ENCODE measurements at places on chromosomes 6 and 20.

GRCh38 chr6:142356201-142356883, 54.5 kb downstream of the ADGRG6 start:
- no peak for DNase-seq

- DNase-seq = no peak
These were observed 736.6 kb downstream of the DHX35 start for GRCh38 chr20:39698752-39699151.

GRCh38 chr20:58194175-58194791, 34.2 kb downstream of the ANKRD60 start:
- DNase-seq = no peak

GRCh38 chr6:135025775-135026174, 28.8 kb downstream of the HBS1L start:
- DNase-seq = no peak

DNA sequence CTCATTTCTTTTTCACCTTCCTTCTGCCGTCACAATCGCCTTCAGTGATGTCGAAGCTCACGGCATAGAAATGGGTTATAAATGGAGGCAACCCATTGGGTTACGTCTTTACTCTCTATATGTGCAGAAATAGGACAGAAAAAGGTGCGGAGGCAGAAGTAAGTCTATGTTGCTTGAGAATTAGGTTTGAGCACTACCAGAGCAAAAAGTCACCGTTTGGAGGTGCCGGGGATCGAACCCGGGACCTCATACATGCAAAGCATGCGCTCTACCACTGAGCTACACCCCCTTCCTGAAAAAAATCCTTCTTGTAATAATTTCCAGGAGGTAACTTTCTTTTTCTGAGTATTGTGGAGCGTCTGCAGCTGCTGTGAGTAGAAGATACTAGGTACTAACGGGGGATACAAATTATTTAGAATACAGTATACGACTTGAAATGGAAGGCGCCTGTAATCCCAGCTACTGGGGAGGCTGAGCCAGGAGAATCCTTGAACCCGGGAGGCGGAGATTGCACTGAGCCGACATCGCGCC, 134.2 kb downstream of the TRIM27 start:
- DNase-seq = no peak

GRCh38 chr6:129651291-129651691, 58.7 kb downstream of the ARHGAP18 start:
- DNase-seq = no peak

- DNase-seq = no peak
These were observed 40.0 kb downstream of the EFCAB8 start for GRCh38 chr20:32898729-32899128.

- no peak for DNase-seq
These were observed 62.9 kb downstream of the WDR27 start for GRCh38 chr6:169638915-169639314.

DNA sequence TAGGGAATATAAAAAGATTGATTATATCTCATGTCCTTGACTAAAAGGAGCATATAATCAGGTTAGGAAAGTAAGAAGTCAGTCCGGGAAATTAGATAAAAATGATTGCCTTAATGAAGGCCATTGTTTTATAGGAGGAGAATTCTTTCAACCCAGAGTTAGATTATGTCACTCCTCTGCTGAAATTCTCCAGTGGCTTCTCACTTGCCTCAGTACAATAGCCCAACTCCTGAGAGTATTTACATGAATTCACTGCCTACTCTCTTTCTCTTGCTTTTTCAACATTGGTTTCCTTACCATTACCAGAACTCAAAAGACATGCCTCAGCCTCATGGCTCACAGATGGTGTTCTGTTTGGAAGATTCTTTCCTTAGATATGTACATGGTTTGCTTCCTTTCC, 114.9 kb downstream of the EPHA7 start:
- no peak for DNase-seq

DNA sequence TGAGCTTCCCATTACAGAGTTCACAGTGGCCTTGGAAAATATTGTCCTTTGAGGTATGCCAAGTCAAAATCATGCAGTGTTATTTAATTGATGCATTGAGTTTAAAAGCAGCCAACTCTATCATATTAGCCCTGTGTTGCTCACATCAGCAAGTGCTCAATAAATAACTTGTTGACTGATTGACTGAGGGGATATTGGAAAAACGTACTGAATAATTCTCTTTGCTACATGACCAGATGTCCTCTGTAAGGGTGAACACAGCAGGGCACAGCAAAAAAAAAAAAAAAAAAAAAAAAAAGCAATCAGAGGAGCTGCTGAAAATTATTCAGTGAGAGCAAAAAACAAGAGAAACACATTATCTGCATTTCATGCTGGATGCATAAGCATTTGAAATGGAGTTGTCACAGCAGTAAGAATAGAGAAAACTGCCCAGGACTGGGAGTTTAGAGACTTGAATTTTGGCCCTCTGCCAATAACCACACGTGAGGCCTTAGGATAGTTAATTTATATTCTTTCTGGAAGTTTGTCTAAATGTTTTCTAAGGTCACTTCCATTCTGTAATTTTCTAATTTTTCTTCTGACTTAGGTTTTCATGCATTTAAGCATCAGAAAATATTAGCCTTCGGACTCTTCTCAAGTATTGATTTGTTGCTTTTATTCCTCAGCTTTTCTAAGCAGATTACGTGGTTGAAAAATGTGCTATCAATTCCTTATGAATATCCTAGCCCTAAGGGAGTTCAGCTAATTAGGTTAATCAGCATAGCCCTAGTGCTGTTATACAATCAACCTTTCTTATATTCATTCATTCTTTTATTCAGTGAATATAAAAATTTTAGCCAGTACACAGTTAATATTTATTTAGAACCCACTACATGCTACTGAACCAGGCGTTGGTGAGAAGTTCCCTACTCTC, 246.8 kb upstream of the STXBP5 start:
- DNase-seq = no peak

GRCh38 chr6:52877168-52877567, 32.3 kb downstream of the GSTA3 start:
- DNase-seq = no peak

GRCh38 chr6:43129434-43130194, 41.5 kb upstream of the SRF start:
- no peak for DNase-seq

DNA sequence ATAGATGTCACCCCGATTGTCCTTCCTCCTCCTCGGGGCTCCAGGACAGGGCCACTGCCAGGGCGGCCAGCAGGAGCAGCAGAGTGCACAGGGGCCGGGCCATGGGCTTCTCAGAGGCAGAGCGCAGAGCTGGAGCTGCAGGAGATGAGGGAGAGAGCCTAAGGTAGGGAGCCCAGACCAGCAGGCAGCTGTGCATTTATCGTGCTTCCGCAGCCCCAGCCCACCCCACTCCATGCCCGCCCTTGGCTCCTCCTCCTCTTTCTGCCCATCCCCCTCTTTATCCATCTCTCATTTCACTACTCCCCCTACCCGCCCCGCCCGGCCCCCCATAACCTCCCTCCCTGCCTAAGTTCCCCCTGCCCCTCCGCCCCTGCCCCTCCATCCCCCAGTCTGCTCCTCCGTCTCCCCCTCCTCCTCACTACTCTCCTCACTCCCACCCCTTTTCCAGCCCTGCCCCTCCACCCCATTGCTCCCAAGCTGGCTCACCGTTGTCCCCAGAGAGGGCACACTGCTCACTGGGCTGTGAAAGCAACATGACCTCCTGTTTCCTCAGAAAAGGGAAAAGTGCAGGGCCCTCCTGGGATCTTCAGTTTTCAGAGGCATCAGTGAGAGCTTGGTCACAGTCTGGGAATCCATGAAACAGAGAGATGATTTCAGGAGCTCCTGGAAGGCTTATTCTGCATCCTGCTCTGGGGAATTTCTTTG, 25.5 kb upstream of the CST1 start:
- no peak for DNase-seq

- DNase-seq = no peak
These were observed 2.4 kb downstream of the MYO6 start for GRCh38 chr6:75751443-75751842.

GRCh38 chr6:38703949-38704590, 1.1 kb upstream of the GLO1 start:
- no peak for DNase-seq

Data from NCI-H2107 (cell line).